Stromal cell of bone marrow (primary cell): ENCODE measurements at places on chromosomes 2 and 18.

GRCh38 chr2:79830501-79830900 lies 317.6 kb downstream of the CTNNA2 start:
- DNase-seq: no peak

GRCh38 chr2:197705121-197705911 lies at the start of gene MARS2:
Gene MARS2, plus strand, starts transcription at chr2:197705369. Its CDS starts 37 bp downstream, at chr2:197705406.
- DNase-seq: peak; percentile 83

DNA sequence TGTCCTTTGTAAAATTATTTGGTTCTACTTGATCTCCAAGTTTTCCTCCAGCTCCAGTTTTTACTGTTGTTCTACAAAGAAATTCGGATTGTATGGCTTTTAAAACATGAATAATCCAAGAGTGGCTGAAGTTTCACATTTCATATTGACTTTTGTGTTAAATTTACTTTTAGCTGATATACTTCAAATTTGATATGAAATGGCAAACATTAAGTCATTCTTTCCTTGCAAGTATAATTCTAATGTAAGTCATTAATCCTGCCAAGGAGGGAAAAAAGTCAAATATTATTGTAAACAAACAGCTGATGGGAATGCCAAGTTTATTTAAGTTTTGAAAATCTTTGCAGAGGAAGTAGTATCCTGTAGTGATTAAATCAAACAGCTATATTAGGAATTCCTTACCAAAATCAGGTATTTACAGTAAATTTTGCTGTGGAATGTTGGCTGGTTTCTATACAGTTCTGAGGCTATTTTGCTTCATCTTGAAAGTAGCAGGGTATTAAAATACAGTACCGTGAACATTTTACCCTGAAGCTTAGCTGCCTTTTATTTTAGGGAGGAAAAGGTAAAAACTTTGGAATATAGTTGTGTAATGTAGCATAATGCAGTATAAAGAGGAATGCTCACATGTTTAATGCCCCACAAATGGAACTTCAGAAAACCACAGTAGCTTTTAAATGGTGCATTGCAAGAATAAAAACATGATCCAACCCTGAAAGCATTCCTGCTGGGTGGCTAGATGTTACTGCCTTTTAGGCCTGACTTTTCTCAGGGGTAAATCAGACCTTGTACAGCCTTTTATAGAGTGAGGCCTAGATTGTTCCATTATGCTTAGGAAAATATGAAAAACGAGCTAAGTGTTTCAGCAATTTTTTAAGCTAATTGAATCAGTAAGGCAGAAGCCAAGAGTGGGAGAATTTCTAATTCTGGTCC lies 62.7 kb upstream of the NT5C1B start:
- peak; percentile 69 for DNase-seq

GRCh38 chr2:150587547-150588505 lies 100.4 kb upstream of the RND3 start:
- no peak for DNase-seq

DNA sequence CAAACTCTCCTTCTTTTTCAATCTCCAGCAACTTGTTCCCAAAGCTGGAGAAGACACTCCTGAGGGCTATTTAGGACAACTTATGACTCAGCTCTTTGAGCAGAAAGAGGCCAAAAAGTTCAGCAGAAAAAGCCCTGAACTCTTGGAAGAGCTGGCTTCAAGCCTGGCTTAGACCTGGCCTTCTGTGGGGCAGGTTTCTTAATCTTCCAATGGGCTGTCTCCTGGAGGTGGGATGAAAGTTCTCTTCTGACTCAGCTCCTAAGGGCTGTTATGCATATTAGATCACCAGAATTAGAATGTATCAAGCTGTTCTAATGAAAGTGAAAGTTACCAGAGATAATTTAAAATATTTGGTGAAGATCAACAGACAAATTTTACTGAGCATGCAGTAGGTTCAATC lies 129.4 kb downstream of the RAD51AP2 start:
- peak; percentile 38 for DNase-seq

DNA sequence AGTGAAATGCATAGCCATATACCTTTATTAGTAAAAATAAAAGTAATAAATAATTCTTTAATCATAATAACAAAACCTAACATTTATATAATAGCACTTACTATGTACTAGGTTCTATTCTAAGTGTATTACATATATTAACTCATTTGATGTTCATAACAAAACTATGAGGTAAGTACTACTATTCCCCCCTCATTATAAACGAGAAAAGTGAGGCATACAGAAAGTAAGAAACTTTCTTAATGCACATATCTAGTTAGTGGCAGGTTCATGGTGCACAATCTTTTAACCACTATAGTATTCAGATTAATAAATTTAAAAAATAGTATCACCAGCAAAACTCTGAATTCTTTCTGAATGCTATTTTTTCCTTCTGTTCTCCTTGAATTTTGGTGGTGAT lies 27.5 kb downstream of the TRPM8 start:
- DNase-seq: no peak

DNA sequence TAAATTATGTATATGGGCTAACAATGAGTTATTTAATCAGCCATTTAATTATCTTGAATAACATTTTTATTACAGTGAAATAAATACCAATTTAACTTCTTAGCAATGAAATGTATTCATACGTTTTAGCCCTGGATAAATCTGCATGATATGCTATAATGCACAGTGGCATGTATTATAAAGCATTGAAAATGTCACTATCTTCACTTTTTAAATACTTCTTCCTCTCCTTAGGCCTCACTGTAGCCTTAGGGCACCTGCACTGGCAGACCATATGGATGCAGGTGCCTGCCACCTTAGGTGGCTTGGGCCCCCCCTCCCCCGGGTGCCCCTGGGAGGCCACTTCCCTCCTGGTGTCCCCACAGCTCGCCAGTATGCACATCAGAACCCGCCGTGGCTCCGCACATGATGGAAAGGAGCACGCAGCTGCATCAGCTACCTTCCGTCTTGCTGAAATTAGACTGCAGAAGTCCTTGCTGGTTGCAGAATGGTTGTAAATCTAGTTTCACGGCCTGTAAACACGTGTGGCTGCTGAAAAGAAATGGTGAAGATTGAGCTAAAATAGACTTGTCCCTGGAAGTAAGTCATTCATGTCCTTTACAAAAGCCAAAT lies 56.7 kb downstream of the ADI1 start:
- DNase-seq: no peak

DNA sequence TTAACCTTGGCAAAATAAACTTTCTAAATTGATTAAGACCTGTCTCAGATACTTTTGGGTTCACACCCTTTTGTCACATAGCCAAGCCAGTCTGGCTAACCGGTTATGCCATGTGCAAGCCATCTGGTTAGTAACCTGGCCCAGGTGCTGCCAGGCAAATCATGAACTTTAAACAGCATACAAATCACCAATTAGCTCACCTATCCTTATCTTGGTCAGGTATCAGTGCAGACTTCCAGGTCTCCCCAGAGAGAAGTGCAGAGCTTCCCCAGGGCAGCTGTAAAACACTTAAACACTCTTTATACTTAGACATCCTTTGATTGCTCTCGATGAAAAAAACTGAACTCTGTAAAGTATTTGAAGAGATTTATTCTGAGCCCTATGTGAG lies 14.9 kb upstream of the MC5R start:
- DNase-seq: no peak

- no peak for DNase-seq
These were observed 646 bp downstream of the ALS2 start for GRCh38 chr2:201779901-201780673.

GRCh38 chr2:177059293-177059692 lies 153.3 kb upstream of the HNRNPA3 start:
- no peak for DNase-seq

- no peak for DNase-seq
These were observed 30.2 kb upstream of the SSB start for GRCh38 chr2:169768262-169768995.

DNA sequence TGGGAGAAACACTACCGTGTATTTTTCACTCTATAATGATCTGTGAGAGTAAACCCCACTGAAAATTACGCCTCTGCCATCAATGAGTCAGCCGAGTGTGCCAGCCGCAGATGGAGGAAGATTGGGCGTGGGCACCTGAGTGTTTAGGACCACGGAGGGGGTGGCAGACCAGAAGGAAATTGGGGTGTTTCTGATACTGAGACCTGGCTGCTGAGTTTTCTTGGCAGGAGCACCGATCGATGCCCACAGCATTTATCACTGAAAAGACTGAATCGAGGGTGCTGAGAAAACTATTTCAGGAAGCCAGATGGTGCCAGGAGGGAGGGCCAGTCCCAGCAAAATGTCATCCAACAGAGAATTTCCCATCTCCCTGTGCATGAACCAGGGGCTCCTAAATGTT lies 91.9 kb upstream of the TPO start:
- no peak for DNase-seq

DNA sequence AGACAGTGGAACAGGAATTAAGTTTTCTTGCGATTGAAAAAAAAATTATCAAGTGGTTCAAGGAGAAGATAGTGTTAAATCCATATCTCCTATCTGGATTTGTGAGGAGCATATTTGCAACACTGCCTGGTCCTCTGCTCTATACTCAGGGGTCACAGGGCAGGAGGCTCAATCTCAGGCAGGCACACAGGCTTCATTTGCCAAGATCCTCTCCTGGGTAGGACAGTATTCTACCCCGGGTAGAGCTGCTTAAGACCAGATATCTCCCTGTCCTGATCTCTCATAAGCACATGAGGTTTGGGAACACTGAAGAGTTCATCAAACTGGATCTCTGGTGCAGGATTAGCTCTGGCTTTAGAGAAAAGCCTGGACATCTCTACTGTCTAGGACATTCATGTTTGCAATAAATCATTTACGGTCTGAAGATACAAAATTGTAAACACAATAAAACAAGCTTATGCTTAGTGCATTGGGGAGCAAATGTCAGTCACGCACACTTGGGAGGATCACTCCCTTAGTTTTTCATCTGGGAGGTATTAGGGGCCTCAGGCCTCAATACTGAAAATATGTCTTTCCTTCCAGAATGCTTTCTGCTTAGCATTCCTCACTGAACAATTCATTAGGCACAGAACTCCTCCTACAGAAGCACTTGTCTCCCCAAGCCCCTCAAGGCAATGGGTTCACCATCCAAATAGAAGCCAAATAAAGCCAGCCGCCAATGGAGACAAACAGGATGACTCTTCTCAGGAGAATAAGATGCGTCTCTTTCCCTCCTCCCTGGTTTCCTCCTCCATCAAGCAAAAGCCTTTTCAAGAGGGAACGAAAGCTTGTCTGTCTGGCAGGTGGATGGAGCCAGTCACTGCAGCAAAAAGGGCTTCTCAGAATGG lies 34.1 kb upstream of the LCLAT1 start:
- no peak for DNase-seq

DNA sequence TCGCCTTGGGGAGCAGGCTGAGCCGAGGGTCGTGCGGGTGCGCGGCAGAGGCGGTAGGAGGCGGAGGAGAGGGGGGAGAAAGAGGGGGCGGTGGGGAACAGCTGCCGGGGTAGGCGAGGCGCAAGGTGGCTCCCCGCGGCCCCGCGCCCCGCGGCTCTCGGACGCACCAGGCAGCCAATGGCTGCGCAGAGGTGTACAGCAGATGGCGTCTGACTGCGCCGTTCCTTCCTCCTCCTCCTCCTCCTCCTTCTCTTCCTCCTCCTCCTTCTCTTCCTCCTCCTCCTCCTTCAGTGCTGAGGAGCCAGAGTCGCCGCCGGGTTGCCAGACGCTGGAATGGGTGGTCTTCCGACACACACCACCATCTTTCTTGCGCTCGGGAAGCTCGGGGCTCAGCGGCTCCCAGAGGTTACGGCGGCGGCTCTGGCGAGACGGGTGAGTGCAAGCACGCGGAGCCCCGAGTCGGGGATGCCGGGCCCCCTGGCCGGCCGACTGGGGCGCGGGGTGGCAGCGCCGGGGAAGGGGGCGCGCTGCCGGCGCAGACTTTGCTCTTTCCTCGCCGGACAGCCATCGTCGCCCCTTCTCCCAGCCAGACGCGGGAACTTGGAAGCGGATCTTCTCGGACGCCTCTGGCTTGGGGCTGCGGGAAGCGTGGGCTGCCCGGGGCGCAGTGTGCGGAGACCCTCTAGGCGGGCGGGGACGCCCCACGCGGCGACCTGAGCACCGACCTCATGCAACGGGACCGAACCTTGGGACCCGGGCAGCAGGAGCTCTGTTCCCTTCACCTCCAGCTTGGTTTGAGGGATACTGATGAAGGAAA lies at the start of gene THSD7B:
TSS of gene THSD7B (plus strand) at position 290 of the 817 bp plus-strand sequence. CDS start 116,634 bp downstream, outside the sequence.
- DNase-seq: no peak

GRCh38 chr18:46130061-46130460 lies 25.9 kb downstream of the HAUS1 start:
- no peak for DNase-seq

DNA sequence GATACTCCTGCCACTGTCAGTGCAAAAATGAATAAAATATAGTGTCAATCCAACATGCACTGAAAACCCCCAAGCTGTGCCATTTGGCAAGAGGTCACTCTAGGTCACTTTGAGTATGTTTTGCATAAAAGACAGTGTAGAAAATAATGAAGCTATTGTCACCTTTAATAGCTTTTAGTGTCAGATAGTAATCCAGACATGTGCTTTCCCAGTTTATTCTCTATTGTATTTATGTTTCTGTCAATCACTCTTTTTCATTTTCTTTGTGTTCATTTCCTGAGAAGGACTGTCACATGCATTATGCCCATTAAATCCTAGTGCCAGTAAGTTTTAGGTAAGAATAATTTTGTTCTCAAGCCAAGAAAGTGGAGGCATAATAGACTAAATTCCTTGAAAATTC lies 1073.9 kb upstream of the CDH2 start:
- DNase-seq: no peak

- DNase-seq: no peak
These were observed 65.9 kb downstream of the PDE11A start for GRCh38 chr2:178006710-178007109.
